ENCODE measurements at places on chromosomes 4 and X. TPM values are rescaled to one million over a fixed set of nuclear protein-coding genes. Genes with fewer than 3 reads are reported as not detected.
A peak's percentile ranks its signal among the peaks of the same experiment; 100 is the strongest.

The SLC2A9 gene
- 6.2 TPM for polyA plus RNA-seq

The USP51 gene
- 0.19 TPM for polyA plus RNA-seq

The RS1 gene
- not detected for polyA plus RNA-seq

The NDP gene
- not detected for polyA plus RNA-seq

The KCND1 gene
- 0.17 TPM for polyA plus RNA-seq

The SLC4A4 gene
- 10.7 TPM for polyA plus RNA-seq

DNA sequence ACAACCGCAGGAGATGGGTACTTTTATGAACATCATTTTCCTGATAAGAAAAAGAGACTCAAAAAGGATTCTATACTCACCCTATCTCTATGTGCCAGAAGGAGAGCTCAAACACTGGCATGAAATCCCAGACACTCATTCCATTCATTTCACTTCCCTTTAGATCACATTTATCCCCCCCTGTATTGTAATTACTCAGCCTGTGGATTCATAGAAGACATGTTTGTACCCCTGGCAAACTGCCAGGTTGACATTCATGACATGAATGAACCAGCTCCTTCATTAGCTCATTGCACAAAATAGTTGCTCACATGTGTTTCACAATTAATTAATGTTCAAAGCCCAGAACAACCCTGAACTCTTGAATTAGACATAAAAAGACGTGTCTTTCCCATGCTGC is 4.9 kb downstream of the SMR3A start:
- no peak for DNase-seq

DNA sequence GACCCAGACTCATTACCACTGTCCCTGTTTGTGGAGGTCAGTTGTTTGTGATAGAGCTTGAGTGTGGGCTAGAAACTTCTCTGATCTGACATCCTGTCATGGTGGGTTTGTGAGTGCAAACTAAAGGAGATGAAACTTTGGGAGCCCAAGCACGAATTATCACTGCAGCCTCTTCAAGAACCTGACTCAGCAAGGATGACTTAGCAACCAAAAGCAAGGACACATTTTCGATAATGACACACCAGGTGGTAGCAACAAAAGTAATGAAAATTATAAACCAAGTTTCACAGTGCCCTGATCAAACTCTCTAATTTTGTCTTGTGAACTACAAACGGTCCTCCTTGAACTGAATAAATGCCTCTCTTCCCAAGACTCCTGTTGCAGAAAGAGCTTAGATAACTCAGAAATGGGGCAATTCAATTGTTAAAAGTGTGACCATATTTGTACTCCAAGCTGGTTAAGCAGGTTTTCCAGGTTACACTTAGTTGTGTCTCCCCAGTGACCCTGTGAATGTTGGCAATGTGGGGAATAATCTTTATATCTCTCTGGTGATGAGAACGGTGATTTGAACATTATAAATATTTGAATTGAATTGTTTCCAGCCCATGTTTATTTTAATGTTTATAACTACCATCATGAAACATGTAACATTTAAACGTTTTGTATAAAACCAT is 52.6 kb upstream of the ATP8A1 start:
- DNase-seq, result no peak

GRCh38 chr4:79472693-79473438 is 64.8 kb upstream of the GK2 start:
- DNase-seq, result no peak

GRCh38 chr4:972651-973424 is 531 bp downstream of the DGKQ start:
- DNase-seq, result no peak

DNA sequence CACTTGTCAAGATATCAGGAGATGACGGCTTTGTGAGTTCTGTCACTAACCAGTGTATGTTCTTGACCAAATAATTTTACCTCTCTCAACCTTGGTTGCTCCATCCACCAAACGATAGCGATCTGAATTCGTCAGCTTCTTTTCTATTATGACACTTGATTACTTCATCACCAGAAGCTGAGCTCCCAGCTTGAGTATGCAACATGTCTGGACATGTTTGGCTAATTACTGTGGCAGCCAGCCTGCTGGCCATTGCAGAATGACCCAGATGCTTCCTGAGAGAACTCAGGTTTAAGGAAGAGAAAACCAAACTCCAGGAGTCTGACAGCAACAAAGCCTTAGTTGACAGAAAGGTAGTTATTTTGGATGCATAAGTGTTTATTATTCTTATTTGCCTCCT is 46.4 kb upstream of the PARM1 start:
- DNase-seq, result no peak

DNA sequence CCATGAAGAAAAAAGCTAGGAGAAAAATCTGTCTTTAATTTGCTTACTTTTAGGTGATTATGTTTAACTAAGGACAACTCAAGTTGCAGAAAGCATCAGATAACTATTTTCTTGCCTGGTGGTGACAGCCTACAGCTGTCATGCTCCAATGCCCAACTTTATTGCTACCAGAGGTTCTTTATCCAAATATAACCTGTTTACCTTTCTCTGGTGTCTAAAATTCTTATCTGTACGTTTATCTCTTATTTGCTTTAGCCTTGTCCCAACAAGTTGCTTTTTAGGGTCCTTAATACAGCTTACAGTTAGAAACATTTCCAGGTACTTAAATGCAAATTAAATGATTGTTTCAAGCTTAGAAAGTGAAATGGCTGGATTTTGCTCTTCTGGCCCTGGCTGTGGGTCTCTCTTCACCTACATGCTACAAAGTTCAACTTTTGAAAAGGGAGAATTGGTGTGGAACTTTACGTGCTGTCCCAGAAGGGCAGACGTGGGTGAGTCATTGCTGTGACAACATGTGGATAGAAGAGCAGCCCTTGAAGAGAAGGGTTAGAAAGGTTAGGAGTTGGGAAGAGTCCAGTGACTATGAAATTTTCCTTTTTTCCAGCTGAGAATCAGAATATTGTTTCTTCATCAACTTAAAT is 60.7 kb downstream of the HPGD start:
- DNase-seq, result no peak

GRCh38 chr4:22215084-22215483 is 266.5 kb upstream of the KCNIP4 start:
- no peak for DNase-seq

DNA sequence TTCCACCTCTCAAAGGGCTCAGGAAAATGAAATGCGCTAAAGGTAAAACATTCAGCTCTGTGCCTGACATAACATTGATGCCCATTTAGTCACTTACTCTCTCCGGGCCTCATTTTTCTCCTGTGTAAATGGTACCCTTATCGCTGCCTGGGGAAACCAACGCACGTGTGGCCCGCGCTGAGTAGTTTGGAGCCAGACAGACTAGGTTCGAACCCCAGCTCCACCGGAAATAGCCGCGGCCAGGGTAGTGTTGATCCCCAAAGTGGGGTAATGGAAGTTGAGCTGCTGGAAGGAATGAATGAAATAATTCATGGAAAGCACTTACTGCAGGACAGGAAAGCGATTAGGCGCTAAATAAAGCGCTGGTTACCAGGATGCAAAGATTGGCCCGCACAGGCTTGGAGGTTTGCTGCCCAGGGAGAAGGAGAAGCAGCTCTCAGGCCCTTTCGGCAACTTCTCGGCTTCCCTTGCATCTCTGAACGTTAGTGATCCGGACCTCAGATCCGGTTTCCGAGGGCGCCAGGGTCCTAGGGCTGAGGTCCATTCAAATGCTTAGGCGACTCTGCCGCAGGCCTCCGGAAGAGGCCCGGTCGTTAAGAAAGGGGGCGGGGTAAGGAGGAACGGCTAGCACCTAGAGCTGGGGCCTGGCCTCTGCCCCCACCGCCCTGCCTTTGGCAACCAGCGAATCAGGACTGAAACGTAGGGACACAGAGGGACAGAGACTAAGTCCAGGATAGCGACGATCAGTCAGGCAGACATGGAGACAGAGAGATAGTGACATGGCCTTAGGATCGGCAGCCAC is 13.3 kb downstream of the NKX3-2 start:
- no peak for DNase-seq

- DNase-seq, result no peak
Observed at GRCh38 chrX:45889471-45889870, 655.8 kb downstream of the ZNF674 start.

- DNase-seq, result no peak
Observed at GRCh38 chr4:74941123-74941522, 8.2 kb downstream of the PARM1 start.

- no peak for DNase-seq
Observed at GRCh38 chr4:91085961-91086360, 958.8 kb downstream of the CCSER1 start.

DNA sequence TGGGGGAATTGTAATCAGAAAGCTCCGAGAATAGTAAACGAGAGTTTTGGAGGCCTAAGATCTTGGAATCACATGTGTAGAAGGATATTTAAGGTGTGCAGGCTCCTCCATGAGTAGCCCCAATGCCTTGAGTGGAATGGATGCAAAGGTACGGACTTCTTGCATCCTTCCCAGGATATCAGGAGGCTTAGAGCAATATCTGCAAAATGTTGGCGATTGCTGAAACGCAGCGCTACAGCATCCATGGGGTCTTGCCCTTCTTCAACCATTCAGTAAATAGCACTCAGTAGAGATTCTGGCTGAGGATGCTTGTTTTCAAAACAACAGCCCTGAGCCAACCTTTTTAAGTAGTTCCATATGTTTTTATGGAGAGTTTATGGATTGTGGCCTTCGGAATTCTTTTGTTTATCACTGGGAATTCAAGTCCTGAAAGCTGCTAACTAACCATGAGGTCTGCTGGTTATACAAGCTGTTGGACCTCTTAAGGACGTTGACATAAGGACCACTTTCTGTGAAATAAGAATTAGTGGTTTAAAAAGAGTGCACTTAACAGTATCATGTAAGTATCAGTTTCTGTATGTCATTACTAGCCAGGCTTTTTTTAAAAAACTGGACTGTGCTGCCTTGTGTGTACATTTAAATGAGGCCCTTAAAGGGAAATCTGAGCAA is 228.8 kb upstream of the PGRMC2 start:
- DNase-seq, result no peak

DNA sequence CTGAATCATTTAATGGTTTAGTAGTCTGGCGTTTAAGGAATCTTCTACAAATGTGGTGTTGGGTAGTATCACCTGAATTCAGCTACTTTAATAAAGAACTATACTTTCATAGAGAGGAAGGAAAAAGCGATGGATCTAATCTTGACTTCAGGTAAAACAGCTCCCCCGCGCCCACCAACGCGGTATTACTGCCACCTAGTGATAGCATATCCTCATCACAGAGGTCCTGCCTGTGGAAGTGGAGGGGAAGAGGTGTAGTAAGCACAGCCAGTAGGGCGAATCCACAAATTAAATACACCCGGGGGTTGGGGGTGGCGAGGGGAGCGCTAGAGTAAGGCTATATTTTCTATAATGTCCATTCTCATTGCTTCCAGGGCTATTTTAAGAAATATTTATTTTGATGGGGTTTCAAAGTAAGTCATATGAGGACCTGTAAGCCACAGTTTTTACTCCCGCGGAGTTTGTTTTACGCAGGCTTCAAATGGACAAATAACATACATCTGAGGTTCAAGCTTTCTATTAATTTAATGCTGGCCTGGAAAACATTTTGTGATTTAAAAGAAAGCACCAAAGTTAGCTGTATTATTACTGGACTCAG is 8.3 kb upstream of the DAPP1 start:
- peak; percentile 53 for DNase-seq

DNA sequence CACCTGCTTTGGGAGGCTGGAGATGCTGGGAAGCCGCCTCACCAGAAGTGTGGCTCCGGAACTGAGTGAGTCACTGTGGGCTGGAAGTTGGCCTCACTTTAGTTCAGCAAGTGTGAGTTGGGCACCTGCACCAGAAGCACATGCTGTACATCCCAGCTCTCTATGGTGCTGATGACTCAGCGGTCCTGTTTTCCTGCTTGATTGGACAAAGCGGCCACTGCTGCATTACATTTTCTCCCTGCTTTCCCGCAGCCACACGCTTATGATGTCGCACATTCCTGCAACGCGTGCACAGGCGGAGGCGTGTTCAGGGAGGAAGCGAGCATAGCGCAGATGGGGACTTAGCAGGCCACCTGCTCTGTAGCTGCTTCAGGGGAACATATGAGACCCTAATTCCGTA is 26.7 kb upstream of the CLDN34 start:
- no peak for DNase-seq

DNA sequence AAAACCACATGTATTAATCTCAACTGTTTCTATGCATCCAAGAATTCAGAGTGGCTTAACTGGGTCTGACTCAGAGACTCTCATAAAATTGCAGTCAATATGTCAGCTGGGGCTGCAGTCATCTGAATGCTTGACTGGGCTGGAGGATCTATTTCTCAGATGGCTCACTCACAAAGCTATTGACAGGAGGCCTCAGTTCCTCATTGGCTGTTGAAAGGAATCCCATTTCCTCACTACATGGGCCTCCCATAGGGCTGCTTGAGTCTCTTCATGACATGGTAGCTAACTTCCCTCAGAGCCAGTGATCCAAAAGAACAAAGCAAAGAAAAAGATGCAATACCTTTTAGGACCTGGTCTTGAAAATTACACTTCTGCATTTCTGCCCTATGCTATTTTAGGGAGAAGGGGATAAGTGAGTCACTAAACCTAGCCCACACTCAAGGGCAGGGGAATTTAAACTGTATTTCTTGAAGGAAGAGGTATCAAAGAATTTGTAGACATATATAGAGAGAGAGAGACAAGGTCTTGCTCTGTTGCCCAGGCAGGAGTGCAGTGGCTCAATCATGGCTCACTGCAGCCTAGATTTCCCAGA is 9.8 kb downstream of the SCFD2 start:
- DNase-seq, result no peak

- no peak for DNase-seq
Observed at GRCh38 chrX:123169247-123169901, 14.7 kb upstream of the GRIA3 start.

- DNase-seq, result no peak
Observed at GRCh38 chrX:136711147-136711546, 63.2 kb downstream of the CD40LG start.

DNA sequence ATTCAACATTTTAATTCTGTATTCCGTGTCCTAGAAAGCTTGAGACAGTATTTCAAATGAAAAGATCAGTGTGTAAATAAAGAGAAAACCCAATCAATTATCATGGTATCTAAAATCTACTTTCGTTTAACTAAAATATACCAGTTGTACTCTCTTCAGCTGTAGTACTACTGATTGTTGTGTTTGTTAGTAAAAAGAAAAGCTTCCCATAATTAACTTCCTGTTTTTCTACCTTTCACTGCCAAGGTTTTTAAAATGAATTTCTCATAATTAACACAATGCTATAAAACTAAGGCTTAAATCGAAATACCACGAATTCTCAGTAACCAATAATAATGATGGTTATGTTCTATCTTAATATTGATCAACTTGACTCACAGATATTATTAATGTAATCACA is 37.4 kb downstream of the PPP3CA start:
- DNase-seq, result no peak

GRCh38 chr4:147546349-147546748 is 65.5 kb downstream of the EDNRA start:
- no peak for DNase-seq

DNA sequence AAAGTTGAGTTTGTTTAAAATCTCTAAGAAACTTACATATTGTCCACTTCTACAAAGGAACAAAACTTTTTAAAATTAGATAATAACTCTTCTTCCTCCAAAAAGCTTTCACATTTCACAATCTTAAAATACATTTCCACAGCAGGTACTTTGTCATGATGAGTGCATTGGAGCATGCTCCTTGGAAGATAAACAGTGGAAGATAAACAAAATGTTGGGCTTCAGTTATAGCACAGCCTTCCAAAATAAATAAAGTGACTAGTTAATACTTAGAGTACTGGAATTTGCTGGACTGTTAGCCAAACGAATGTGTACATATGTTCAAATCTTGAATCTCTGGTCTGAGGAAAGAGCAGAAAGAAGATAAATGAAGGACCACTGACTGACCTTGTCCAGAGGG is 54.9 kb upstream of the PDE5A start:
- no peak for DNase-seq

All from liver (tissue), 10 donors.